ENCODE measurements at places on chromosomes 7 and 10. TPM values are rescaled to one million over a fixed set of nuclear protein-coding genes. Genes with fewer than 3 reads are reported as not detected.

DNA sequence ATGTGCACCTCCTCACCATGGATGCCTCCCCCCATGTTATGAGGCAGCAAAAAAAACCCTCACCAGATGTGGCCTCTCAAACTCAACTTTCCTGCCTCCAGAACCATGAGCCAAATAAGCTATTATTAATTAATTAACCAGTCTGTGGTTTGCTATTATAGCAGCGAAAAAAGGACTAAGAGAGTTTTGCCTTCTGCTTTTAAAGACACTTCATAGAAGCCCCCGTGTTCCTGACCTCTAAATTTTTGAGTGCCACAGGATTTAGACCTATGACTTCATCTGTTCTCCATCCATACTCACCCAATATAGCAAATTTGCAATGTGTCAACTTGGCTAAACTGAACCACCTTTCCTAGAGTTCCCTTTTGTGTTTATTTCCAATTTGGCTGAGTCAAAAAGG, 9.2 kb upstream of the SEMA3E start:
- no peak for DNase-seq

- DNase-seq, result no peak
Observed at GRCh38 chr10:66910671-66911070, 15.2 kb upstream of the LRRTM3 start.

GRCh38 chr10:7409732-7410168, 1.1 kb downstream of the SFMBT2 start:
- peak; percentile 21 for DNase-seq

Gene PDK4
- 1.5 TPM for total RNA-seq

Gene RNF148
- total RNA-seq, result not detected

DNA sequence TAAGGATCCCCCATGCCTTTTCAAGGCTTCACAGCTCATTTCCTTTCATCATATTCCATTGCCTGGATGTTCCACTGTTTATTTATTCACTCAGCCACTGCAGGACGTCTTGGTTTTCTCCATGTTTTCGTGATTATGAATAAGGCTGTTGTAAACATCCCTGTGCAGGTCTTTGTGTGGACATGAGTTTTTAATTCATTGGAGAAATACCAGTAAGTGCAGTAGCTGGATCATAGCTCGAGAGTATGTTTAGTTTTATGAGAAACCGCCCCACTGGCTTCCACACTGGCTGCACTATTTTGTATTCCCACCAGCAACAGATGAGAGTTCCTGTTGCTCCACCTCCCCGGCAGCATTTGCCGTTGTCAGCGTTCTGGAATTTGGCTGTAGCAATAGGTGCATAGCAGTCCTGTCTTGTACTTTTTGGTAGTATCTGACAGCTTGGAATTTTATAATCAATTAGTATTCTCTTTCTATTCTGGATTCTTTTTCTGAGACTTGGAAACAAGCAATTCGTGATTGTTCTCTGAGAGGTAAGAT, 269.9 kb upstream of the PITRM1 start:
- no peak for DNase-seq

Gene MEOX2
- total RNA-seq, result not detected

Measured in GM23248 (cell line).